Stomach (tissue), 19 donors: ENCODE measurements at places on chromosomes 16 and 17.

DNA sequence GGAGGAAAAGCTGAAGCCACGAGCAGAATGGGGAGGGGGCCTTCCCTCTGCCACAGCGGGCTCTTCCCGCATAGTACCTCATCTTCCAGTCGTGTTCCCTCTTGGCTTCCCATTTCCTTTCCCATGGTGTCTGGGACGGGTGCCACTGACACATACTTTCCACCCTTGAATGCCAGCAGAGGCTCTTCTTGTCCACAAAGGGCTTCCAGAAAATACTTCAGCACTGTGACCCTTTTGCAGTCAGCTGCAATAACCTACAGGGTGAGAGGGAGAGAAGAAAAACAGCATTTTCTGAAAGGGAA, 30.7 kb downstream of the HIC1 start:
- DNase-seq: no peak
- H3K4me3 ChIP-seq: no peak overlapping the region
- H3K27ac ChIP-seq: peak overlapping the region; percentile 6
- H3K27me3 ChIP-seq: no peaks in the 10 kb centered on the region
- peaks cover 65% of the 10 kb centered on the region for H3K4me1 ChIP-seq

- no peak overlapping the region for H3K4me3 ChIP-seq
- no peak for DNase-seq
- peaks cover 17% of the 10 kb centered on the region for H3K36me3 ChIP-seq
- H3K4me1 ChIP-seq: no peaks in the 10 kb centered on the region
- H3K27me3 ChIP-seq: no peaks in the 10 kb centered on the region
Measured at GRCh38 chr16:53849585-53849984, 145.6 kb downstream of the FTO start.

DNA sequence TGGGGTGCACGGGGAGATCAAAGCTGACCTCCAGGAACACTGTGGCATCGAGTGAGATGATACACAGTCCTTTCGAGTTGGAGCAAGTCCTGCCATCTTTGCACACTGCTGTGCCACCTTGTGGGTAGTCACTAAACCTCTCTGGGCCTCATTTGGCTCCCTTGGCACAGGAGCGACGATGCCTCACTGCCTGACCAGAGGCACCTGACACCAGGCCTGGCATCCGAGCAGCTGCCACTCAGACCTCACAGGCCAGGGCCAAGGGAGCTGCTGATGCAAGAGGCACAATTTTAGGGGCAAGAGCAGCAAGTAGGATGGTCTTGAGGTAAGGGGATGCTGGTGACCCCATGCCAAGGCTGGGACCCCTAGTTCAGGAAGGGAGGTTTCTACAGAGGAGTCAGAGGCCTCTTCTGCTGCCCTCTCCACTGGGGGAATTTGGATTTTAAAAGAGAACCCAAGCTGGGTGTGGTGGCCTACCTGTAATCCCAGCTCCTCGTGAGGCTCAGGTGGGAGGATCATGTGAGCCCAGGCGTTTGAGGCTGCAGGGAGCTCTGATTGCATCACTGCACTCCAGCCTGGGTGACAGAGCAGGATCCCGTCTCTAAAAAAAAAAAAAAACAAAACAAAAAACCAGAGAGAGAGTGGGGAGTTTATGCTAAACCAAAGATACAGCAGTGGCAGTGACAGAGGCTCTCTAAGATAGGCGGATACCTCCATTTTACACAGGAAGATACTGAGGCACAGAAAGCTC, 6.7 kb upstream of the ADGRG1 start:
- H3K4me1 ChIP-seq: peaks cover 67% of the 10 kb centered on the region
- H3K27ac ChIP-seq: peak overlapping the region; percentile 93
- H3K4me3 ChIP-seq: peak overlapping the region; percentile 7

DNA sequence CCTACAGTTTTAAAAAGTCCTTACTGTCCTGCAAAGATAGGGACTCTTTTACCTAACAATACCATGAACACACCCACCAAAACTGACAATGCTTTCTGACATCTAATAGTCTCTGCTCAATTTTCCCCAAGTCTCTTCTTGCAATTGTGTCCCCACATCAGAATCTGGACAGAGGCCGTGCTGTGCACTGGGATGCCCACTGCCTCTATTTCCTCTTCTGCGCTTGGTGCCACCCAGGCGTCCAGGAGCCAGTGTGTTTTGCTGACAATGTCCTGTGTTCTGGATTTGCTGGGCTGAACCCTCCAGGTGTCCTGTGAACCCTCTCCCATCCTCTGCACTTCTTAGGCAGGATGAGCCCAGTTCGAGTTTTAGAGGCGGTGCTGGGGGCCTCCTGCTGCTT, 6.4 kb upstream of the ARHGDIA start:
- no peak overlapping the region for H3K4me3 ChIP-seq
- peaks cover 38% of the 10 kb centered on the region for H3K36me3 ChIP-seq
- H3K4me1 ChIP-seq: no peaks in the 10 kb centered on the region
- no peak for DNase-seq
- H3K27me3 ChIP-seq: no peaks in the 10 kb centered on the region

- DNase-seq: peak; percentile 82
- H3K4me1 ChIP-seq: peaks cover 13% of the 10 kb centered on the region
- H3K27me3 ChIP-seq: no peaks in the 10 kb centered on the region
- H3K4me3 ChIP-seq: no peak overlapping the region
- H3K27ac ChIP-seq: peak overlapping the region; percentile 19
Measured at GRCh38 chr17:72151565-72152386, 31.0 kb downstream of the SOX9 start.

DNA sequence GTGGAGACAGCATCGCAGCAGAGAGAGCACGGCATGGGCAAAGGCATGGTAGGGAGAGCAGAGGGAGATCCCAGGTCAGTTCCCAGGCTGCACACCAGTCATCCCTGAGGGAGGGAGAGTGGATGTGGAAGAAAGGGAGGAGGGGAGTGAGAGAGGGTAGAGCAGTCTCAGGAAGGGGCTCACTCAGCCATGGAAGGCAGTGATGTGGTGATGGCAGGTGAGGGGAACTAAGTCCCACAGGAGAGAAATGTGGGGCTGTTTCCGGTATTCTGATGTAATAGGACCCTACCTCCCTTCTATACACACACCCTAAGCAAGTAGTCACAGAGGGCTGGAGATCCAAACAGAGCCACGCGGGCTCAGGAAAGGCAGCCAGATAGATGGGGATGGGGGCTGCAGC, 500.3 kb upstream of the CDH11 start:
- H3K27ac ChIP-seq: no peak overlapping the region
- H3K27me3 ChIP-seq: no peaks in the 10 kb centered on the region
- no peak for DNase-seq
- no peak overlapping the region for H3K4me3 ChIP-seq
- no peaks in the 10 kb centered on the region for H3K4me1 ChIP-seq

GRCh38 chr16:21126518-21126917, 24.1 kb downstream of the DNAH3 start:
- no peak overlapping the region for H3K27ac ChIP-seq
- H3K27me3 ChIP-seq: no peaks in the 10 kb centered on the region
- no peak overlapping the region for H3K4me3 ChIP-seq
- no peaks in the 10 kb centered on the region for H3K36me3 ChIP-seq
- H3K4me1 ChIP-seq: no peaks in the 10 kb centered on the region

- no peak overlapping the region for H3K4me3 ChIP-seq
- DNase-seq: no peak
- no peaks in the 10 kb centered on the region for H3K27me3 ChIP-seq
- H3K4me1 ChIP-seq: no peaks in the 10 kb centered on the region
- H3K27ac ChIP-seq: no peak overlapping the region
Measured at GRCh38 chr16:10383626-10384025, 2.2 kb upstream of the ATF7IP2 start.

GRCh38 chr17:75645889-75646637, 12.8 kb downstream of the SMIM5 start:
- H3K27ac ChIP-seq: peak overlapping the region; percentile 88
- no peaks in the 10 kb centered on the region for H3K27me3 ChIP-seq
- peak; percentile 96 for DNase-seq

DNA sequence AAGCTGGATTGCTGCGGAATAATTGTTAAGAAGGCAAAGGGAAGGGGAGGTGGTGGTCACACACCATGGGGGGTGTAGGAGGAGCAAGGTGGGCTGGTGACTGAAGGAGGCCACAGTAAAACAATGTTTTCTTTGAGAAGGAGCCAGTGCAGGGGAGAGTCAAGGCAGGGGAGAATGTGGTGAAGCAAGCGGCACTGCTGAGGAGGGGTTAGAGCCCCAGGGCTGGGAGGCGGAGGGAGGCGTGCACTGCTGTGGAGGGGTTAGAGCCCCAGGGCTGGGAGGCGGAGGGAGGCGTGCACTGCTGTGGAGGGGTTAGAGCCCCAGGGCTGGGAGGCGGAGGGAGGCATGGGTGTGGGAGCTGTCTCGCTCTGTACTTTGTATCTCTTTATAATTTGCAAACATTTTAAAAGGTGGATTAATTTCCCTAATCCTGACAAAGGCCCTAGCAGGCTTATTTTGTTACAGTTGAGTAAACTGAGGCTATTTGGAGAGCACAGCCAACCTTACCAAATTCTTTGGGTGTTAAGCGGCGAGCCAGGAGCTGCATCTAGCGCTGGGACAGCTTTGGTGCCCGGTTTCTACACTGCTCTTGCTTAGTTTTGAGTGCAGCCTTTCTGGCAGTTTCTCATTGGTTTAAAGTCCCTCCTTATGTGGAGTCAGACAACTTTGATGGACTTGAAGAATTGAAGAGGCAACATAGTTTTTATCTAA, 20.9 kb downstream of the RPTOR start:
- no peaks in the 10 kb centered on the region for H3K36me3 ChIP-seq
- no peak overlapping the region for H3K4me3 ChIP-seq
- H3K4me1 ChIP-seq: no peaks in the 10 kb centered on the region
- DNase-seq: no peak
- H3K27me3 ChIP-seq: no peaks in the 10 kb centered on the region

DNA sequence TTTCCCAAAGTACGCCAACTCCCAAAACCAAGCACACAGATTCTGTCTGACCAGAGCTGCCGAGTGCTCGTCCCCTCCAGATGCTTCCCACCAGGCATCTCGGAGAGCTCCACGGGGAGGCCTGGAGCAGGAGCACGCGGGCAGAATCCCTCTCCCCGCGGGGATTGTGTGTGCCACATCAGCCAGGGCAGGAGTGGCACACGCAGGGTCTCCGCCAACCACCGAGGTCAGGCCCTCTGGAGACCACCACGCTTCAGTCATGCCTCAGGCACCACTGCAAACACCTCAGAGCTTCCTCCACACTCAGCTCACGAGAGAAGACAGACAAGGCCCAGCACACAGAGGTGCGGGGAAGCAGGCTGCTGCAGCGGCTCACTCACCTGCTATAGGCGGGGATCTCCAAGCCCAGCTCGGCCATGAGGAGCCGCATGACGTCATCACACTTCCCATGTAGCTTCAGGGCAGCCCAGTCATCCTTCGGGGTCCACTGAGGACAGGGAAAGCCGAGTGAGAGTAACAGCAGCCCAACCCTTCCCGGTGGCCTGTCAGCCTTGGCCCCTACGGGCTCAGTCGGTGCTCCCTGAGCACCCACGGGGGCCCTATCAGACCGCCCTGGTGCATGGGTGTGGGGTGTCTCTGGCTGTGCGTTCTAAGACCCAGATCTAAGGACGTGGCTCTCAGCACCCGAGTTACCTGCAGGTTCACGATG, 2.3 kb upstream of the PCYT2 start:
- H3K4me3 ChIP-seq: no peak overlapping the region
- H3K27me3 ChIP-seq: no peaks in the 10 kb centered on the region
- peaks cover 54% of the 10 kb centered on the region for H3K36me3 ChIP-seq
- peaks cover 50% of the 10 kb centered on the region for H3K4me1 ChIP-seq
- no peak overlapping the region for H3K27ac ChIP-seq

- no peak overlapping the region for H3K27ac ChIP-seq
- H3K4me3 ChIP-seq: no peak overlapping the region
- no peaks in the 10 kb centered on the region for H3K36me3 ChIP-seq
- H3K27me3 ChIP-seq: peaks cover 21% of the 10 kb centered on the region
Measured at GRCh38 chr17:45812102-45812501, 28.0 kb downstream of the CRHR1 start.

DNA sequence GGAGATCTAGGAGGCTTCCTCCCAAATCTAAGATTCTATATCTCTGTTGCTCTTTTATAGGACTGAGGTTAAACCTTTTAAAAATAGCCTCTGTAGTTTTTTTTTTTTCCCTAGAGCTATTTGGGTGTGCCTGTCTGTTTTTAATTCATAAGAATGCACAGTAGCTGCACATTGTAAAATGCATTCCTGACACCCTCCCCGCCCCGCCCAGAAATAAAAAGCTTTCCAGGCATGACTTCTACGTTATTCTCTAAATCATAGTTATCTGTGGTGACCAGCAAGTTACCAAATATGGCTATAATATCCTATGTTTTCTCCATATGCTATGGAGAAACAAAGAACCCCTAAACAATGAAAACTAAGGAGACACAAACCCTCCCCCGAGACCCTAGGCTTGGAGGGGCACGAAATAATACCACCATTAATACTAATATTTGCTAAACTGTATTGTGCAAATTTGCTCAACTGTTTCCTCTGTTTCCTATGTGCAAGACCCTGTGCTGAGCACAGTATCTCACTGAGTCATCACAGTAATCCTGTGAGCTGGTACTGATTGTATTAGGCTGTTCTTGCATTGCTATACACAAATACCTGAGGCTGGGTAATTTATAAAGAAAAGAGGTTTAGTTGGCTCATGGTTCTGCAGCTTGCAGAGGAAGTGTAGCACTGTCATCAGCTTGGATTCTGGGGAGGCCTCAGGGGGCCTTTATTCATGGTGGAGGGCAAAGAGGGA, 388.3 kb downstream of the CA10 start:
- no peak overlapping the region for H3K27ac ChIP-seq
- no peaks in the 10 kb centered on the region for H3K36me3 ChIP-seq
- H3K27me3 ChIP-seq: no peaks in the 10 kb centered on the region
- no peak for DNase-seq
- H3K4me1 ChIP-seq: no peaks in the 10 kb centered on the region

DNA sequence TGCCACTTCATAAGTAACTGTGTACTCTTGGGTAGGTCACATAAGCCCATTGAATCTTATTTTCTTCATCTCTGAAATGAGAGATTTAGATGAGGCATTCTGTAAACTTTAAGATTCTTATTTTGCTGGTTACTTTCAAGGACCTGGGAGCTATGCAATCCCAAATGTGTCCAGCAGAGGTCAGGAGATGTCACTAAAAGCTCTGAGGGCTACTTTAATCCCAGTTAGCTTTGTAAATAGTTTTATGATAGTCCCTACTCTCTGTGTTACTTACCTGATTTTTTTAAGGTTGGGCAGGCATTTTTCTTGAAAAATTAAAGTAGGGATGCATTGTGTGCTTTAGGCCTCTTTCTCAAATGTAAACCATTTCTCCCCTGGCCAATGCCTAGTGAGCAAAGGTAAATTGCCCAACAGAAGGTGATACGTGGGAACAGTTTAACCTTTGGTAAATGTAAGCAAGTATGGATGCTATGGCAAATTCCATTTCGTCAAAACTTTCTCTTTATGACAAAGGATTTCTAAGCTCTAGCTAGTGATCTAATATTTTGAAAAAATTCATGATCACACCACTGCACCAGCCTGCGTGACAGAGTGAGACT, 57.1 kb upstream of the WSB1 start:
- H3K27me3 ChIP-seq: no peaks in the 10 kb centered on the region
- H3K4me1 ChIP-seq: peaks cover 28% of the 10 kb centered on the region
- DNase-seq: peak; percentile 90
- no peak overlapping the region for H3K27ac ChIP-seq
- H3K4me3 ChIP-seq: no peak overlapping the region
